Activated B cell treated with CpG ODN at 0.5 μM for 24 hours (primary cell): ENCODE measurements at places on chromosomes 12 and 14.

DNA sequence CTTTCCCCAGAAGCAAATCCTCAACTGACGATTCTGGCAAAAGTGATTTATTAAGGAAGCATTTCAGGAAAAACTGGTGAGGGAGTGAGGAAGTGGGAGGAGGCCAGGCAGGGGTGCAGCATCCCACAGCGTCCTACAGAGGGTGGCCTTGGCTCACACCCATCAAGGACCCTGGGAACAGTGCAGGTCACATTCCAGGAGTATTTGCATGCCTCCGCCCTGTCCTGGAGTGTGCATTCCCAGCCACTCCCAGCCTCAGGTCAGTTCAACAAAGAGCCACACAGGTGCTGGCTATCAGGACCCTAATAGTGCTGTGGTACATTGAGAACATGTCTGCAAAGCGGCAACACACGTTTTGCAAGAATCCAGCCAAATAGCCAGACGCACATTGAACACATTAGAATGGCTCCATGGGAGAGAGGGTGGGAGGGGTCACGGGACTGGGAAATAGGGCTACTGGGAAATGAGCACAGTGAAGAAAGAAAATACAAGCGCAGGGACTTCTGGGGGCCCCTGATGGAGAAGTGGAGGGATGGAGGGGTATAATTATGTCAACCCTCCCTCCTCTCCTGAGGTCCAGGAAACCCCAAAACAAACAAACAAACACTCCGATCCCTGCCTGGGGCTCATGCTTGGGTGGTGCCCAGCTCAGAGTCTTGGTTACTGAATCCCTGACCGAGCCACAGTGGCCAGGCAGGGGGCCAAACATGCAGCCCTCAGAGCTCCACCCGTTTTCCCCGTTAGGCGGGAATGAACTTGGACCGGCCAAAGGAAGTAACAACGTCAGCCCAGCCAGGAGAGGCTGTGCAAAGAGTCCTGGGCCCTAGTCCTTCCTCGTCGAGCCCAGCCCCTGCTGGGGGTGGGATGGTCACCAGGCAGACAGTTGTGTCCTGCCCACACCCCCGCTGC is 36.5 kb downstream of the CMKLR1 start:
- H3K27ac ChIP-seq, result no peak overlapping the region
- DNase-seq, result no peak
- no peaks in the 10 kb centered on the region for H3K4me1 ChIP-seq
- no peaks in the 10 kb centered on the region for H3K36me3 ChIP-seq

DNA sequence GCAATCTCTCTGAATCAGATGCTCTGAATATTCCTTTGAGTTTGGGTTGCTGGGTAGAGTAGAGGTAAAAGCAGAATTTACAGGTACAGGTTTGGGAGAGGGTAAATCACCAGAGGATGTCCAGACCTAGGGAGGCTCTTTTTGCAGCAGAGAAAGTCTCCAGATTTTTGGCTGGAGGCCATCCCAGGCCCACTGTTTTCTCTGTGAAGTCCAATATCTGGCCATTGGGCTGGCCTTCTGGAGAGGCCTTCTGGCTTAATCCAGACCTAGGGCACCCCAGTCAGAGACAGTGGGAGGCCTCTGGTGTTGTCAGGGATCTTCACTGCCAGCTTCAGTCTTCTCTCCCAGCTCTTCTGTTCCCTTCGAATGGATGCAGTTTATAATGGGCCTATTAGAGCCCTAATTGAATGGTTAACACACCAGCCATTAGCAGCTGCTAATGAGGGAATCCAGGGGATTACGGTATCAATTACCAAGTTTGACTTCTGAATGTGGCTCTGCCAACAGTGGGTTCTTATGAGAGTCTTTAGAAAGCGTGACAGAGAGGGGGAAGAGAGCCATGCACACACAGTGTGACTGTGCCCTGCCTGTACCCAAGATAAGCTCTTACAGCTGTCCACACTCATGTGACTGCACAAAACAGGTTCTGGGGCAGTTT is 183.1 kb downstream of the EMP1 start:
- peaks cover 6% of the 10 kb centered on the region for H3K27me3 ChIP-seq
- no peak overlapping the region for H3K27ac ChIP-seq
- no peak overlapping the region for H3K4me3 ChIP-seq
- DNase-seq, result no peak
- no peaks in the 10 kb centered on the region for H3K4me1 ChIP-seq

- no peak overlapping the region for H3K27ac ChIP-seq
- H3K4me3 ChIP-seq, result no peak overlapping the region
- no peak for DNase-seq
- no peaks in the 10 kb centered on the region for H3K36me3 ChIP-seq
- peaks cover 11% of the 10 kb centered on the region for H3K27me3 ChIP-seq
- H3K4me1 ChIP-seq, result peaks cover 26% of the 10 kb centered on the region
Measured at GRCh38 chr12:108594-108993, 42.0 kb downstream of the IQSEC3 start.

DNA sequence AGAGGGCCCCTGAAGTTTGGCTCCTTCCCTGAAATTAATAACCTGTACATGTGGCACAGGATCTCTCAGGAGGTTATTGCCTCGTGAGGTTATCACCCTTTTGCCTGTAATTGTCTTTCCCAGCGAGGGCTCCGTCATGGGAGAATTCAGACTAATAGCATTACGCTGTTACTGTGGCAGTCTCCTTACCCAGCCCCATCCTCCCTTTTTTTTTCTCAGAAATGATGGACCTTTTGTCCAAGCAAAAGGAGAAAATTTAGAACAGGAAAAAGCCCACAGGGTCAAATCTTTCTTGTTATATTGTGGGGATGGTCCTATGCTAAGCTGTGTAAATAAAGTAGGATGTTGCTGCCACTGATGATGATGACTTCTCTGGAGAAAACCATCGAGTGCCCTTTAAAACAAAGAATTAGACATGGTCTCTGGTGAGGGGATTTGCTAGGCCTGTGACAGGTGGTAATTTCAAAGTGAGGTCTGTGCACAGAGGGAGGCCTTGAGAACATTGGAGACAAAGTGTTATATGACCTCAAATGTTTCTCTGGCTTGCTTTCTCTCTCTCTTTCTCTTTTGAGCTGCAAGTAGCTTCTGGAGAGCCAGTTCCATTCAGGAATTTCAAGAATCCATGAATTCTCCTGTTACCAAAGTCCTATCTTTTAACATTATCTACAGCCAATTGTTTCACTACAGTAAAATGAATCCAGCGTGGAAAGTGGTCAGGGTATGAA is 357.2 kb downstream of the BMP4 start:
- no peaks in the 10 kb centered on the region for H3K36me3 ChIP-seq
- H3K4me1 ChIP-seq, result peaks cover 2% of the 10 kb centered on the region
- H3K4me3 ChIP-seq, result no peak overlapping the region
- DNase-seq, result no peak
- H3K27me3 ChIP-seq, result no peaks in the 10 kb centered on the region

GRCh38 chr14:22549324-22549962 is 39.6 kb downstream of the DAD1 start:
- H3K36me3 ChIP-seq, result peaks cover 29% of the 10 kb centered on the region
- H3K4me1 ChIP-seq, result peaks cover 80% of the 10 kb centered on the region
- H3K4me3 ChIP-seq, result peak overlapping the region; percentile 72
- DNase-seq, result no peak

GRCh38 chr14:65804439-65805112 is 392.0 kb downstream of the FUT8 start:
- no peaks in the 10 kb centered on the region for H3K27me3 ChIP-seq
- H3K27ac ChIP-seq, result no peak overlapping the region
- no peak for DNase-seq

- H3K36me3 ChIP-seq, result peaks cover 4% of the 10 kb centered on the region
- H3K27ac ChIP-seq, result no peak overlapping the region
- H3K4me1 ChIP-seq, result peaks cover 38% of the 10 kb centered on the region
- DNase-seq, result no peak
Measured at GRCh38 chr14:58639842-58640484, 2.2 kb downstream of the DACT1 start.
